ENCODE measurements at places on chromosomes 2 and 18. TPM values are rescaled to one million over a fixed set of nuclear protein-coding genes. Genes with fewer than 3 reads are reported as not detected.

Gene CCBE1
- 9.2 TPM for total RNA-seq

Gene CNTNAP5
- total RNA-seq = not detected

Gene CCDC74A
- 6.0 TPM for total RNA-seq

Gene AOX1
- 17.5 TPM for total RNA-seq

Gene STON1
- total RNA-seq = 1.2 TPM

Gene UPP2
- not detected for total RNA-seq

Measured in hair follicular keratinocyte (primary cell).